ENCODE measurements at places on chromosomes 6 and 20.

DNA sequence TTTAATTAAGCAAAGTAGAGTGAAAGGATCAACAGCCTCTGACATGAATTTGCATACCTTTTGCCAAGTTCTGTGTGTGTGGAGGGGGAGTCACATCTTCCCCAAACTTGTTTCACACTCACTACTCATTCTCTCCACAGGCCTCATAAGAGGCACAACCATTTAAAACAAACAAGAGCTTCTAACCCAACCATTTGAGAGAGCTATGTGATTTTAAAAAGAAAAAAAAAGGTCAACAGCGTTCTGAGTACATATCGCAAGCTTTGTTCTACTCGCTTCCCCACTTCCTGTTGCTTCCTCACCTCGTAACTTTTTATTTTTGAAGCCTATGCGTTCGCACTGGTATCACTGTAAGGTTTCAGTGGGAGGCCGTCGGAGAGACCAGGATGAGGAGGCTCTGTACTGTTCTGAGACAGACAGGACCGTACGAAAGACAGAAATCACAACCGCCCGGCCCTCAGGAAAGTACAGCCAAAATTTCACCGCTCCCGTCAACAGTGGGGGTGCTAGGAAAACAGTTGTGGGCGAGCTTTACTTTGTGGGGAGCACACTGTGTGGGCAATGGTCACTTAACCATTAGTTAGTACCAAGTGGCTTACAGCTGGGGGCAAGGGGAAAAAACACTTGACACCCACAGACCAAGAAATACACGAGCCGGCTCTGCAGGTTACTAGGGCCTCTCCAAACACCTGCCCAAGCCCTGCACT lies 61.3 kb downstream of the TRERF1 start:
- no peak for DNase-seq

- DNase-seq = no peak
Observed at GRCh38 chr6:151447237-151447636, 4.7 kb downstream of the RMND1 start.

DNA sequence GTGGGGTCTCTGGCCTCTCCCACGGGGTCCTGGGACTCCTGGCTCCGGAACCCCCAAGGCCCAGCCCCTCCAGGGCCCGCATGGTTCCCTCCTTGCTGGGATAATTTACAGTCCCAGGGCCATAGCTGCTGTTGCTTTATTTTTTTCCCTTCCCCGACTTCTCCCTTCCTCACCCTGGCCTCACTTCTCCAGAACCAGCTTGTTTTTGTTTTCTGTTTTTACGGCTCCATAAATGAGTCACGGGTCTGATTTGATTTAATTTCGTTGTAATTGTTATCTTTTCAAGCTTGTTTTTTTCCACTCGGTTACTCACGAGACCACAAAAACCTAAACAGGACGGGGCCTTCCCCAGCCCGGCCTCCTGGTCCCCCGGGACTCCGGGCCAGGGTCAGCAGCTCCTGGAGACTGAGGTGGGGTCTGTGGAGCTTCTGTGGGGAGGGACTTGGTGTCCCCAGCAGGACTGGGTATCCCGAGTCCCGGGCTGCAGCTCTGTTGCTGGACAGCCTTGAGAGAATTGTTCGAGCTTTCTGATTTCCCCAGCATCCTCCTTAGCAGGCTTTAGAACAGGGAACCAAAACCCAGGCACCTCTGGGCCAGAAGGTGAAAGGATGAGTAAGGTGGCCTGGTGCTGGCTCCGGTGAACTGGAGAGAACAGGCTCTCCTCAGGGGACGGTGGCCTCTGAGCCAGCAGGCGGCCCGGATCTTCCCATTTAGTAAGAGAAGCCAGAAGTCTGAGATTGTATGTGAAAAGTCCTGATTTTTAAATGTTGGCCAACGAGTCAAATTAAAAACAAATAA lies 94.9 kb downstream of the CEBPB start:
- no peak for DNase-seq

DNA sequence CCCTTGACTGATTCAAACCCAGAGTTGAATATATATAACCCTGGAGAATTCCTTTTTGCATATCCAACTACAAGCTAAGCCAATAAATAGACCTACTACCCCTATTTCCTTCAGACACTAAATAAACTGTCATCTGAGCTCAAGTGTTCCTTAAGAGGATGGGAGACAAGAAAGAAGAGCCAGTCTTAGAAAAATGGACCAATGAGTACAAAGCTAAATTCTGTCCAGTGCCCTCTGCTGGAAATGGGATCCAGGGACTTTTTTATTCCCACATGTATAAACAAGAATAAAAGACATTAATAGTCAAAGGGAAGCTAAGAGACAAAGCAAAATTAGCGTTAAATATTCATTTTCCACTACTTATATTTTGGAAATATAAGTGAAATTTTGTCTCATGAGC lies 4.8 kb downstream of the PPP1R10 start:
- no peak for DNase-seq

DNA sequence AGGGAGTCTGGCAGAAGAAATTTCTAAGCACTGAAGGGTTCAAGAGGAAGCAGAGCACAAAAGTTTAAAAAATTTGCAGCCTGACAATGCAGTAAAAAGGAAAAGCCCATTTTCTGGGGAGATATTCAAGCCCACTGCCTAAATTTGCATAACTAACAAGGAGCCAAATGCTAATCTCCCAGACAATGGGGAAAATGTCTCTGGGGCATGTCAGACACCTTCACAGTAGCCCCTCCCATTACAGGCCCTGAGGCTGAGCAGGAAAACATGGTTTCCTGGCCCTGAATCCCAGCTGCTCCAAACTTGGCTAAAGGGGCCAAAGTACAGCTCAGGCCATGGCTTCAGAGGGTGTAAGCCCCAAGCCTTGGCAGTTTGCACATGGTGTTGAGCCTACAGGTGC lies 908.5 kb upstream of the MANEA start:
- DNase-seq = no peak

GRCh38 chr6:18151801-18152200 lies 3.1 kb downstream of the TPMT start:
- no peak for DNase-seq

GRCh38 chr6:37368961-37369320 lies 15.2 kb downstream of the RNF8 start:
- no peak for DNase-seq

DNA sequence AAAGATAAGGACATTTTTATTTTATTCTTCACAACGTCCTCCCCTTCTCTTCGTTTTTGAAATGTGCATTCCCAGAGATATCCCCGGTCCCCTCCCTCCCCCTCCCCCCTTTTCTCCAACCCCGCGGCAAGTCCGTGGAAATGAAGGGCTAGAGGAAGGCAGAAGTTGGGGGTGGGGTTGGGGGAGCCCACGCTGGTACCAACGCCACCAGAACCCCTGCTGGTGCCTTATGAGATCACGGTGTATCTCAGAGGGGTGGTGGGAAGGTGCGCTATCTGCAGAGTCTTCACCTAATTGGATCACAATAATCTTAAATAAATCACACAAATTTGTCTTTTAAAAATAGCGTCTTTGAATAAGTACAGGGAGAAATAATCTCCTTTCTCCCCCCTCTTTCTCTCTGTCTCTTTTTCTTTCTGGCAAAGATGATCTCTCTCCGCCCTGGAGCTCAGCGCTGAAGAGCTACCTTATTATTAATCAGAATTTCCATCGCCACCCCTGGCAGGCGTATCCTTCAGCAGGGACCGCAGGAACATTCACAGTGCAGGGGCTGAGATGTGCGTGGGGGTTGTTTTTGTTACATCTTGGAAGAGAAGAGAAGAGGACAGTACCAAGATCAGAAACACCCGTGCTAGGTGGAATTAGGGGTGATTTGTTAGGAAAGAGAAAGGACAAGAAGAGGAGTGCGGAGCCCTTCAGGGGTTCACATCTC lies 915 bp downstream of the CLVS2 start:
- DNase-seq = no peak

- DNase-seq = no peak
Observed at GRCh38 chr6:36578431-36578830, 15.7 kb upstream of the SRSF3 start.

DNA sequence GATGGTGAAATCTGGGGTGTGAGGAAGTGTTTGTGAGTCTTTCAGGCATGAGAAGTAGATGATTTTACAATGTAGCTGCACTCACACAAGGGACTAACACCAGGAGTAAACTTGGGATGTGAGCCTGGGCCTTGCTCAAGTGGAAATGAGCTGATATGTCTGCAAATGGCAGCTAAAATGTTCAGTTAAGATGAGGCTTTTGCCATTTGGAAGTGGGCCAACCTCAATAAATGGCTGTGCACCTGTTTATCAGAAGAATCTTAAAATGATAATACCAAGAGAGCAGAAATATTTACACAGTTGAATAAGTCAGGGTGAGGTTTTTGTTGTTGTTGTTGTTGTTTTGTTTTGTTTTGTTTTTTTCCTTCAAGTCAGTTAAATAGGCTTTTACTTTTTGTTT lies 25.7 kb upstream of the KLHL31 start:
- no peak for DNase-seq

- no peak for DNase-seq
Observed at GRCh38 chr6:167664678-167665660, 161.7 kb upstream of the AFDN start.

DNA sequence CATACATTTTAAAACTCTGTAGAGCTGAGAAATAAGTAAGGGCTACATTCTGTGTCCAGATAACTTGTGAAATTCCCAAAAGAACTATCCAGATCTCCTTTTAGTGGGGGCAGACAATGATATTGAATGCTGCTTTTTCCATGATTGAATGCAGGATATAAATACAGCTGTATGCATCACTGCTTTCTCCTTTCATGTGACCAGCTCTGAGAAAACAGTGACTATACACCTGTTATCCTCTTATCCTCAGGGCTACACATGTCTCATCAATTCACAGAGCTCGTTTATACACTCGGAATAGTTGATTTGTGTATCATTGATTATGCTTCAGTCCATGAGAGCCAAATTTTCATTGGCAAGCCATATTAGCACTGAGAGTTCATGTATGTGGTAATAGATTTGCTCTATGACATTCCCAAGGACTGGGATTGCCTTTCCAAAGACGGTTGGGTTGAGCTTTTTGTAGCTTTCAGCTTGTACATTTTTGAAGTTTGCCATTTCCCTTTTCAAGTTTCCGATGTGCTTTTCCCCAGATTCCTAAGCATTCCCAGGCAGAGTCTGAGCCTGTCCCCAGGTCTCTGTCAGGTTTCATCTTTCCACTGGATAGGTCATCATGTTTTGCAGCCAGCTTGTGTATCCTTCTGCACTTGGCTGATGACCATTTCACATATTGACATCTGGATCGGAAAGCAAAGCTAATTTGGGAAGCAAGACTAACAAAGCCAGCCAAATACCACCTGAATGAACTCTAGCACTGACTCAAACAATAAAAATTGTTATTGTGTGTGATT lies 97.7 kb downstream of the RFX6 start:
- DNase-seq = no peak

DNA sequence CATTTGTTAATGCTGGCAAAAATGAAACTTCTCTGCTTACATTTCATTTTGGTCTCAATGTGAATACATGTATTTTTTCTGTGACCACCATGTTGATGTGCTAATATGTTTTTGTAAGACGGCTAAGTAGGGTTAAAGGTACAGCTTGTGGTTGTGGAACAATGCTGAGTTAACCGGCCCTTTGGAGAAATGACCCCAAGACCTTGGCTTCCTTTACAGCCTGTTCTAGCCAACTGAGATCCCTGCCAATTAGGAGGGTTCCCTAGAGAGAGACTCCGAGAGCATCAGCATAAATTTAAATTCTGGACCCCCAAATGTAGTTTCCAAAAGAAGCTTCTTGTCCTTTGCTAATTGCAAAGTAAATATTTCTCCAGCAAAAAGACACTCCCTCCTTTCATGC lies 44.4 kb downstream of the RSPO3 start:
- no peak for DNase-seq

DNA sequence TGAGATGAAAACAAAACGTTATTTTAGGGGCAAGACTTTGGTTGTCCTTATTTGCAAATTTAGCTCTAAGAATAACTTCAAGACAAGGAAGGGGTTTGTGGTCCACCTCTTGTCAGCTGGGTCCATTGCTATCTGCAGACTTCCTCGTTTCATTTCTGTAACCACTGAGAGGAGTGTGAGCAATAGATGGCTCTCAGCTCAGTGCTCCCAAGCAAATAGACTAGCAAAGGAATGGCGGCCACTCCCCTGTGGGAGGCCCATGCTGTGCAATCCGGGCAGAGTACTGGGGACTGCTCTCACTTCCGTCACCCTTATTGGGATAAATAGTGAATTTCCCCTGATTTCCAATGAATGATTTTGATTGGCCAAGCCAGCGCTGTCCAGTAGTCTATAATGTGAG lies 176.6 kb downstream of the ZDHHC14 start:
- no peak for DNase-seq

GRCh38 chr6:28340310-28341095 lies 4.6 kb upstream of the ZSCAN31 start:
- DNase-seq = no peak

DNA sequence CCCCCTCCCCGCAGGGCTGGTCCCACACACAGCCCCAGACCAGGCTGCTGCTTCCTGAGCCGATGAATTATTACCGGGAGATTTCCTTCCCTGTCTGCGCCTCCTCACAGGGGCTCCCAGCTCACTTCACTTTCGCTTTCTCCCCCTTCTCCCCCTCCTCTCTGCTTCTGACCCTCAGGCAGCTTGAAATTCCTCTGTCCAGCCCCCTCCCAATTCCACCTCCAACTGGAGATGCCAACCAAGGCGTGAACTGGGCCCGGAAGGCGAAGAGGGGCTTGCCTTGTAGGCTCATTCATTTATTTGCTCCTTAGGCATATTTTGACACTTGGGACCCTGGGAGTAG lies 1.7 kb upstream of the TCF15 start:
- DNase-seq = no peak

- no peak for DNase-seq
Observed at GRCh38 chr6:118940770-118941169, 5.8 kb upstream of the MCM9 start.

DNA sequence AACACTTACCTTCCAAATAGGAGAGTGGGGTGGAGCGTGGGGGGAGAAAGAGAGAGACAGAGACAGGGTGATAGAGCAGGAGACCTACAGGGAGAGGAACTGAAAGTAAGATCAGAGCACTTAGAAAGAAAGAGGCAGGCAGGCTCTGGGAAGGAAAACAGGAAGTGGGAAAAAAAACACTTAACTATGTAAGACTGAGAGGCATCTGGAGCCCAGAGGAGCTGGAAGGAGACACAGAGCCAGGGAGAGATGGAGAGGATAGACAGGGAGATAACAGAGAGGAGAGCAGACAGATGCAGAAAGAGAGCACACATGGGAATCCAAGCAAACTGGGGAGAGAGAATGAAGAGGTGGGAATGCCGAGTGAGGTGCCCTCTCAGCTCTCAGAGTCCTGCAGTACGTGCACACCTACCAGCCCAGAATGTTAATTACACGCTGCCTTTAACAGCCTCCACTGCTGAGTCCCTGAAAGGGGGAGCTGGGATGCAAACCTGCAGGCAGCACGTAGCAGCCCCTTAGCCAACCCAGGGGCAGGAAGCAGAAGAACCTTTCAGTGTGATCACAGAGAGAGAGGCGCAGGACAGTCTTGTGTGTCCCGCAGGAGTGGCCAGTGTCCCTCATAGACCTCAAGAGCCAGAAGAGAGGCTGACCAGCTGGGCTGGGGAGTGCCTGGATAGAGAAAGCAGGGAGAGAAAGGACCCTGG lies 132.7 kb upstream of the LRFN2 start:
- no peak for DNase-seq

- DNase-seq = no peak
Observed at GRCh38 chr6:4613795-4614194, 162.4 kb upstream of the CDYL start.

GRCh38 chr20:6524305-6524704 lies 243.2 kb upstream of the BMP2 start:
- DNase-seq = no peak

GRCh38 chr6:15296735-15297134 lies 50.9 kb downstream of the JARID2 start:
- no peak for DNase-seq
